B cell (primary cell): ENCODE measurements at places on chromosomes 2 and 18.

DNA sequence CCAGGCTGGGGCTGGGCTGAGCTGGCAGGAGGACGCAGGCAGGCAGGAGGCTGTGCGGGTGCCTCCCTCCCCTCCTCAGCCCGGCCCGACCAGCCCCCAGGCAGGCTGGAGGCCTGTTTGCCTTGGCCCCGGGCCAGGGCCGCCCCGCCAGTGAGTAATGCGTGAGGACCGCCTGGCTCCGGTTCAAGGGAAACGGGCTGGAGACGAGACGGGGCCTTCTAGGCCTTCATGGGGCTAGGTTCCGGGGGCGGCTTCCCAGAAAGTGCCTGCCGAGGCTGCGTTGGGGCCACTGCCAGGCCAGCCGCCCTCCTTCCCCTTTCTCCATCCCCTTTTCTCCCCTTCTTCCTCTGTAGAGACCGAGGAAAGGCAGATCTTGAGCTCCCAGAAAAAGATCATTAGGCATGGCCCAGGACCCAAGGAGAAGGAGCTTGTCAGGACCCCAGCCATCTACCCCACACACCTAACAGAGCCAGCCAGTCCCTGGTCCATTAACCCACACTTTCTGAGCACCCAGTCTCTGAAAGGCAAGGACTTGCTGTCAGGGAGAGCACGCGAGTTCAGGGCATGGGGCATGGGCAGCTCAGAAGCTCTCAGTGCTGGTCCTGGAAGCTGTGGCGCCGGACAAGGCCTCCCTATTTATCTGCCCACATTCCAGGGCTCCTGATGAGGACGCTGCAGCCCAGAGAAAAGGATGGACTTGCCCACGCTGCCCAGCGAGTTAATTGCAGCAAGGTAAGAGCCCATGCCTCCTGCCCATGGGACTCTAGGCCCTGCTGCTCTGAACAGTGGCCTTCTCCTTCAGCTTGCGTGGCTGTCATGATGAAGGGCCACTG, 48.5 kb downstream of the SMAD7 start:
- peaks cover 3% of the 10 kb centered on the region for H3K4me1 ChIP-seq
- H3K4me3 ChIP-seq: no peak overlapping the region
- no peak overlapping the region for H3K27ac ChIP-seq
- no peak for DNase-seq
- no peaks in the 10 kb centered on the region for H3K27me3 ChIP-seq

GRCh38 chr2:61182059-61182383, 20.0 kb downstream of the C2orf74 start:
- H3K4me3 ChIP-seq: no peak overlapping the region
- H3K27me3 ChIP-seq: no peaks in the 10 kb centered on the region
- H3K4me1 ChIP-seq: peaks cover 35% of the 10 kb centered on the region
- no peak for DNase-seq

DNA sequence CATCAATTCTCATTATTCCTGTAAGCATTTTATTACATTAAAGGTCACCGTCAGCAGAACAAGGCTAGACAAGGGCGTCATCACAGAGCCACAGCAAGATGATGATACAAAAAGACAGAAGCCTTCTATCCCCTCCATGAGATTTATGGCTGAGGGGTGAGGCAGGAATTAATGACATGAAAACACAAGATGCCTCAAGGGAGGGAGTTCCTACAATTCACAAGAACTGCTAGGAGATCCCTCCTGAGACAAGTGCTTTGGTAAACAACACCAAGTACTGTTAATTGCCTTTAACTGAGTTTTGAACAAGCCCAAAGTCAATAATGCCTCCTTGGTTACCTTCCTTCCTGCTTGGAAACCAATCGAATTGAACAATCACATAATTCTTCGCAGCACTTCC, 14.1 kb downstream of the ADD2 start:
- H3K4me1 ChIP-seq: no peaks in the 10 kb centered on the region
- peaks cover 2% of the 10 kb centered on the region for H3K36me3 ChIP-seq
- H3K4me3 ChIP-seq: no peak overlapping the region
- H3K27ac ChIP-seq: no peak overlapping the region

GRCh38 chr2:224033601-224034000, 5.5 kb downstream of the SERPINE2 start:
- no peak overlapping the region for H3K4me3 ChIP-seq
- peaks cover 7% of the 10 kb centered on the region for H3K4me1 ChIP-seq
- peaks cover 16% of the 10 kb centered on the region for H3K27me3 ChIP-seq
- no peak overlapping the region for H3K27ac ChIP-seq
